ENCODE measurements at places on chromosomes 13 and 19. TPM values are rescaled to one million over a fixed set of nuclear protein-coding genes. Genes with fewer than 3 reads are reported as not detected.

GRCh38 chr19:35153701-35154524, 622 bp upstream of the FXYD5 start:
- no peak for DNase-seq

ATXN8OS gene
- not detected for total RNA-seq

COMP gene
- 31.8 TPM for total RNA-seq

DNA sequence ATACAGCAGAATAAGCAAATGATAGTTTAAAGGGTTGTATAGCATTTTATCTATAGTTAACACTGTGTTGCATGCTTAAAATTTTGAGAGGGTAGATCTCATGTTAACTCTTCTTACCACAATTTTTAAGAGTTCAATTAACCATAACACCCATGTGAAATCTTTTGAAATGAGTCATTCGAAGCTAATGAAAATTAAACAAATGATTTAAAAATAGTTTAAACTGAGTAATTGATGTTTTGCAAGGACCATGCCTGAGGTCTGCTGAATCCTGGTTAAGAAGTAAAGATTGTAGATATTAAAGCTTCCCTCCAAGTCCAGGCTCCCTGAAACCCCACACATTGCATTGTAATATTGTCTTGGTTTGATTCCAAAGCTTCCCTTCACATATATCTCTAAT, 176.7 kb upstream of the RNF113B start:
- DNase-seq: no peak

DNA sequence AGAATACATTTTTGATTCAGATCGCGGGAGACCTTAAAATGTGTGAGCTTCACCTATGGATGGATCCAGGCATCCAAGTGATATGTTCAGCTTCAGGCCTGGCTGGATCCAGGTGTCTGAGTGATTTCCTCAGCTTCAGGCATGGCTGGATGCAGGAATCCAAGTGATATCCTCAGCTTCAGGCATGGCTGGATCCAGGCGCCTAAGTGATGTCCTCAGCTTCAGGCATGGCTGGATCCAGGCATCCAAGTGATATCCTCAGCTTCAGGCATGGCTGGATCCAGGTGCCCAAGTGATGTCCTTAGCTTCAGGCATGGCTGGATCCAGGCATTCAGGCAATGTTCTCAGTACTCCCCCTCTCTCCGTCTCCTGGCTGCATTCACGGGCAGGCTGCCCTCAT, 60.7 kb downstream of the KCNC3 start:
- no peak for DNase-seq

- DNase-seq: no peak
Measured at GRCh38 chr13:113742000-113742441, 17.0 kb upstream of the TMEM255B start.

- no peak for DNase-seq
Measured at GRCh38 chr19:19176950-19177349, 6.9 kb upstream of the MEF2B start.

DNA sequence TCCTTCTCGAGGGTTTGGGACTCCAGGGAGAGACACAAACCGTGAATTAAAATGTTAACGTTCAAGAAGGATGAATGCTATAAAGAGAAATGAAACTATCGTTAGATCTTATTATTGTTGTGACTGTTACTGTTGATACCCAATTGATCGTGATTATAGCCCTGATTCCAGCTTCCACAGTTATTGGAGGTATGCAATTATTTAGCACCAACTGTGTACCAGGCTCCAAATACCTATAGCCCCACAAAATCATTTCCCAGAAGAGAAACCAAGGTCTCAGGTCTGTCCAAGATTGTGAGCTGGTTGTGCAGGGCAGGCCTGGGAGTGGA, 30.1 kb upstream of the NFIC start:
- no peak for DNase-seq

LPAR2 gene
- total RNA-seq: 1.9 TPM

DNA sequence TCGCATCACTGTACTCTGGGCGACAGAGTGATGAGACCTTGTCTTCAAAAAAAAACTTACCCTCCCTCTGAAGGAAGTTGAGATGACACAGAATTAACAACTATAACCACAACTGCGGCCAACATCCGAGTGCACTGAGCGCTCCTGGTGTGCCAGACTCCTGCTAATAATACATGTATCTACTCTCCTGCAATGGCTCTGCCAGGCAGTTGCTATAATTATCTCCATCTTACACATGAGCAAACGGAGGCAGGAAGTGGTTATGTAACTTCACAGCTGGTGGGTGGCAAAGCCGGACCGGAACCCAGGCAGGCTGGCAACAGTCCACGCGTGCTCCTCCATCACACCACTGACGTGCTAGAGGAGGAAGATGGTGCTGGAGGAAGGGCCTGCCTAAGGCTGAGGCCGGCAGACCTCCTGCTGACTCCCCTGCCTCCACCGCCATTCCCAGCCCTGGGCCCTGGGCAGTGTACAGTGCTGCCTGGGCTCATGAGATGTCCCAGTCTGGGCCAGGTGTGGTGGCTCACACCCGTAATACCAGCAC, 12.6 kb downstream of the XRCC1 start:
- DNase-seq: peak; percentile 91

SOX1 gene
- total RNA-seq: not detected

DNA sequence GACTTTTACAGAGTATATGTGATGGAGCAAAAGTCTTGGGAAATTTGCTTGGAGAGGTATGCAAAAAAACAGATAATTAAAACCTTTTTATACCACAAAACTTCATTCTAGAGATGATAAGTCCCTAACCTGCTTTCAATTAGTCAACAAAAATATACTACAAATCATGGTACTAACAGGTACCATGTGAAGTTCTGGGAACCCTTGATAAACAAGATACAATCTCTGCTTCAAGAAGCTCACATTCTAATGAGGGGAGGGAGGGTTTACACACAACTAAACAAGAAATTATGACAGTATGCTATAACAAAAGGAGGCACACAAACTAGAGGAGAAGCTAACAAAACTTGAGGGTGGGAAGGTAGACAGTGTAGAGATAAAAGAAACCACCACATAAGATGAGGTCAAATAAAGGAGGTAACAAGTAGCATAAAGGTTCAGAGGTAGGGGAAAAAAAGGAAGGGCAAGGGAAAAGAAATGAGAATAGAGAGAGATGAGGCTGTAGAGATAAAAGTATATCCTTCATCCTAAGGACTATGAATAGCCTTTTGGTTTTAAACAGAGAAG, 91.4 kb downstream of the MYCBP2 start:
- DNase-seq: no peak

DNA sequence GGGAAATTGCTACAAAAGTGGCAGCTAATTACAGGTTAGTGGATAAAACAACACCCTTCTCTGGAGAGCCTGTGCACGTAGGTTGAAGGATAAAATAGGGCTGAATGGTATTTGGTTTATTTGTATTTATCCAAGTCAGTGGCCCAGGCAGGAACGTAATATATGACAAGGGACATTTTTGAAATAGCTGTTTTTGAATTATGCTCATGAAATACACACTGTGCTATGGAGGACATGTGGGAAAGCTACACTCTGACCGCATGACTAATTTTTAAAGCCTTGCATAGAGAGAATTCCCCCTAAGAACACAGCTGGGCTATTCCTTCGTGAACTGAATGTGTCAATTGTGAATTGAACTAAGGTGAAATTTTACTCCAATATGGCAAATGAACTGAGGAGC, 292.1 kb upstream of the MAB21L1 start:
- DNase-seq: no peak

- DNase-seq: peak; percentile 90
Measured at GRCh38 chr19:3409346-3410064, 43.1 kb downstream of the NFIC start.

DNA sequence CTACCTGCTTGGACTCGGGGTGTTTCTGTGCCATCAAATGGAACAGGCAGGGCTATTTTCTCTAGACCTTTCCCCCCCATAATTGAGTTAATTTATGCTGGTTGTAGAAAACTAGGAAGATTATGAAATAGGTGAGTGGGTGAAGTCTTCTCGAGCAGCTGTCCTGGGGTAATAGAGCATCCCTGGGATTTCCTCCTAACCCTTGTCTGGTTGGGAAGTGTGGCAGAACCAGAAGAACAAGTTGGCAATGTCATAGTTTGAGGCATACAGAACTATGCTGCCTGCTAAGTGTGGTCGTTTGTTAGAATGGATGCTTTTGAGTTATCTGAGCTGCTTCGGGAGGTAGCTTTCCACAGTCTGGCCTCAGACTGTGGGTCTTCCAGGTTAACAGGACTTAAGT, 3.7 kb downstream of the GATAD2A start:
- DNase-seq: no peak

- no peak for DNase-seq
Measured at GRCh38 chr13:52848455-52849195, at the start of gene PCDH8. Gene PCDH8, minus strand, starts transcription at chr13:52848640. Its CDS starts 204 bp downstream, at chr13:52848436.

DNA sequence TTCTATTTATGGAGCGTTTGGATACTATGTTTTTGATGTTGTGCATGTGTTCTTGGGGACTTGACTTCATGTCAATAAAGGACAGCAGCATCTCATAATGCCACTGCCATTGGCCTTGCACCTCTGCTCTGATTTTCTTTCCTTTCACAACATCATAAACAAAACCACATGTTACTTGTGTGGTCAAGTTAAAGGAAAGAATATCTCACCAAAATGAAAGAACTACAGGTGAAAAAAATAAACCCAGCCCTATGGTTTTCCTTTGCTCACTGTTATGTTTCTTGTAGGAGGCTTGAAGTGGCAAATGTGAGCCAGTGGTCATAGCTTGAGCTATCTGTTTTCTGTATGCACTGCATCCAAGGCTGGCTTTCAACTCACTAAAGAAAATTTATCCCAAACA, 240.4 kb downstream of the KCNRG start:
- no peak for DNase-seq

DNA sequence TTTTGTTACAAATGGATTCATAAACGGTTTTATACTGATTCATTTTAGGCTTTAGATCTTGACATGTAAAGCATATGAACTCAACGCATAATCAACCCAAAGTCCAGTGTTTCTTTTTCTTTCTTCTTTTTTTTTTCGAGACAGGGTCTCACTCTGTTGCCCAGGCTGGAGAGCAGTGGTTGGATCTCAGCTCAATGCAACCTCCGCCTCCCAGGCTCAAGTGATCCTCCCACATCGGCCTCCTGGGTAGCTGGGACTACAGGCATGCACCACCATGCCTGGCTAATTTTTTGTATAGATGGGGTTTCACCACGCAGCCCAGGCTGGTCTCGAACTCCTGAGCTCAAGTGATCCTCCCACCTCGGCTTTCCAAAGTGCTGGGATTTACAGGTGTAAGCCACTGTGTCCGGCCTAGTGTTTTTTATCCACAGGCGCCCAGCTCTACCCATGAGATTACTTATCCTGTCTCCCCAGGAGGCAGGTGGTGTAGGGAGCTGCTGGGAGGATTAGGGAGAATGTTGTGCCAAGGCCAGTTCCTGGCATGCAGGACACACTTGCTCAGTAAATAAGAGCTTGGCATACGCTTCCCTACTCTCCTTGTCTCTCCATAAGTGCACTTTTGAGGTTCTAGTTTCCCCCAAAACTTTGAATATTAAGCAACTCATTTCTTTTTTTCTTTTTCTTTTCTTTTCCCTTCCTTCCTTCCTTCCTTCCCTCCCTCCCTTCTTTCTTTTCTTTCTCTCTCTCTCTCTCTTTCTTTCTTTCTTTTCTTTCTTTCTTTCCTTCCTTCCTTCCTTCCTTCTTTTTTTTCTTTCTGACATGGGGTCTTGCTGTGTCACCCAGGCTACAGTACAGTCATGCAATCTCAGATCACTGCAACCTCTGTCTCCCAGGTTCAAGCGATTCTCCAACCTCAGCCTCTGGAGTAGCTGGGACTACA, 4.8 kb upstream of the CEBPA start:
- no peak for DNase-seq

DNA sequence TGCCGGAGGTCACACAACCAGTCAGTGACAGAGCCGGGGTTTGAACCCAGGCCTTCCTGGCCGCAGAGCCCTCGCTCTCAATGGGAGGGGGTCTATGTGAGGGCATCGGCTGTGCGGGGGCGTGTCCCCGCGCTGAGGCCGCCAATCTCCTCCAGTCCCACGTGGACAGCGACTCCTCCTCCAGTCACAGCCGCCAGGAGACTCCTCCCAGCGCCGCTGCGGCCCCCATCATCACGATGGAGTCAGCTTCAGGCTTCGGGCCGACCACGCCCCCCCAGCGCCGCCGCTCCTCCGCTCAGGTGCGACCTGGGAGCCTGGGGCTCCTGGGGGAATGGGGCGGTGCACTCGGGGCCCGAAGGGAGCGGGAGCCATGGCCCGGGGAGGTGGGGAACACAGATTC, 6.0 kb downstream of the SPRED3 start:
- no peak for DNase-seq

GRCh38 chr13:95642028-95642621, 2.4 kb downstream of the DZIP1 start:
- DNase-seq: peak; percentile 79

DNA sequence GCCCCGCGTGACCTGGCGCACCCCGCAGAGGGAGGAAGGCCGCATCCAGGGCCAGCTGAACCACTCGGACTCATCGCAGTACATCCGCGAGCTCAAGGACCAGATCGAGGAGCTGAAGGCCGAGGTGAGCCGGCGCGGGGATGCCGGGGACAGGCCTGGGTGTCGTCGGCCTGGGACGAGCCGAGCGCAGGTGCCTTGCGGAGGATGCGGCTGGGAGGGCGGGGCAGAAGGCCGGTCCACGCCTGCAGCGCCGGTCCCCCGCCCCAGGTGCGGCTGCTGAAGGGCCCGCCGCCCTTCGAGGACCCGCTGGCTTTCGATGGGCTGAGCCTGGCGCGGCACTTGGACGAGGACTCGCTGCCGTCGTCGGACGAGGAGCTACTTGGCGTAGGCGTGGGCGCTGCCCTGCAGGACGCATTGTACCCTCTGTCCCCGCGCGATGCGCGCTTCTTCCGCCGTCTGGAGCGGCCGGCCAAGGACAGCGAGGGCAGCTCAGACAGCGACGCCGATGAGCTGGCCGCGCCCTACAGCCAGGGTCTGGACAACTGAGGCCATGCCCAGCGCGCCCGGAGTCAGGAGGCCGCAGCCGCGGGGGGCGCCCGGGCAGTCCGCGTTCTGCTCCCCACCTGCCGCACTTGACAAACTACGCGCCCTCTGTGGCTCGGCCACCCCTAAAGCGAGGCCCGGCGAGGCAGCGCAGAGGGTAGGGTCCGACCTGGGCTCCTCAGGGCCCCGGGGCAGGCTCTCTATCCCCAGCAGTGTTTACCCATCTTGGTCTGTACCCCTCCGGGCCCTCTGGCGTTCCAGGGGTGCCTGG, 10.8 kb downstream of the PRR36 start:
- no peak for DNase-seq

SPACA4 gene
- not detected for total RNA-seq

DNA sequence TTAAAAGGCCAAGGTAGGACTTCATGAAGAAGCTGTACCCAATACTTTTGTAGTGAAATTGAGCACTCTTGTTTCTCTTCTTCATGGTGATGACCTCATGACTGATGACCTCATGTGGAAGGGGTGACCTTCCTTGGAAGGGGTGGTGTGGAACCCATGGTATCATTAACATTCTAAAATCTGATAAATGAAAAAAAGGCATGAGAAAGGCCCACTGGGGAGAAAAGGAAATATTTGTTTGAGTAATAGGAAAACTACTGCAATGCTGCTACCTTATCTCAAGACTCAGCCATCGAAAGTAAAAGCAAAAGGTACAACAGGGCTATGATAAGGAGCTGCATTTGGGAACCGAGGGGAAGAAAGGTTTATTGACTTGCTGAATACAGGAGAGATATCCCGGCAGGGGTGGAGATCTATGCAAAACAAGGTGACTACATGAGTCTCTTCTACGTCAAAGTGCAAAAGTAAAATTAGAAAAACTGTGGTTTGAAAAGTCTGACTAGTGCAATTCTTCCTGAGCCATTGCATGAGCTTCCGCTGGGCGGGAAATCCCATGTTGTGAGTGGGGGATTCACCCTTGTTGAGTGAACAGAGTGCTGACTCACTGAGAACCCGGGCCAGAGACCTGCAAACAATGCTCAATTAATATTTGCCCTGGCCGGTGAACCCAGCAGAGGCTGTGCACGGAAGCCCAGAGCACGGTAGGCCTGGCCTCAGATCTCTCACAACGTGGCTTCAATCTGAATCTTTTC, 138.9 kb upstream of the RFC3 start:
- DNase-seq: peak; percentile 87

Data from cardiac septum (tissue), 1 donor.